ENCODE measurements at places on chromosomes 3 and 15. TPM values are rescaled to one million over a fixed set of nuclear protein-coding genes. Genes with fewer than 3 reads are reported as not detected.

The KLF15 gene
- total RNA-seq = 21.4 TPM

The PIK3CB gene
- 11.6 TPM for total RNA-seq

The KLHL6 gene
- total RNA-seq = 0.58 TPM

The CTXND1 gene
- total RNA-seq = 1.8 TPM

The ABI3BP gene
- 97.7 TPM for total RNA-seq

DNA sequence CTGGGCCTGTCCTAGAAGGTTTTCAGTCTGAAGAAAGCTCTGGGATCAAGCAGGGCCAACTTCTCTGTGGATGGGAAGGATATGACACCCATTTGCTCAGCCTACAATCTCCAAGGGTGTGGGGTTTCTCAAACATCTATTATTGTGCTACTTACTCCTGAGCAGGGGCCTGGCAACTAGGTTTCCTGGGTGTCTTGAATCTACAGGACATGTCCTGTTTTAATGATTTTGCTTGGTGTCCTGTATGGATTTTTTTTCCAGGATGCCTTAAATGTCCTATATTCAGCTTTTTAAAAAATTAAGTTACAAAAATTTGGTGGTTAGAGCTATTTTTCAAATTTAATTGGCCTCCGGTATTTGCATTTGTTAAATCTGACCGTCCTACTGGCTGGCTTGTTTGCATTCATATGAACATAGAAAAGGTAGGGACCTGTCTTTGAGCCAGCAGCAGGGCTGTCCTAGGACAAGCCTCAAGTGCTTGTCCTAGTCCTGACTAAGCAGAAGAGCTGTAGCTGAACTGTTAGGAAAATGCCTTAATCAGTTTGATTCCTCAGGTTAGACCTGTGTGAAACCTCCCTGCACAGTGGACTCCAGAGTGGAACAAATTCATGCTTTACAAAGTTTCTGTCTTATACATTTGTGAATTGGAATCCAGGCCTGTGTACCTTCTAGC, 40.0 kb upstream of the LMOD3 start:
- DNase-seq = no peak
- peaks cover 8% of the 10 kb centered on the region for H3K4me1 ChIP-seq
- no peaks in the 10 kb centered on the region for H3K36me3 ChIP-seq
- H3K27ac ChIP-seq = no peak overlapping the region

- peaks cover 21% of the 10 kb centered on the region for H3K4me1 ChIP-seq
- peaks cover 3% of the 10 kb centered on the region for H3K36me3 ChIP-seq
- DNase-seq = peak; percentile 83
- H3K27me3 ChIP-seq = no peaks in the 10 kb centered on the region
- no peak overlapping the region for H3K4me3 ChIP-seq
These were observed 89.0 kb downstream of the IQSEC1 start for GRCh38 chr3:12984023-12984823.

DNA sequence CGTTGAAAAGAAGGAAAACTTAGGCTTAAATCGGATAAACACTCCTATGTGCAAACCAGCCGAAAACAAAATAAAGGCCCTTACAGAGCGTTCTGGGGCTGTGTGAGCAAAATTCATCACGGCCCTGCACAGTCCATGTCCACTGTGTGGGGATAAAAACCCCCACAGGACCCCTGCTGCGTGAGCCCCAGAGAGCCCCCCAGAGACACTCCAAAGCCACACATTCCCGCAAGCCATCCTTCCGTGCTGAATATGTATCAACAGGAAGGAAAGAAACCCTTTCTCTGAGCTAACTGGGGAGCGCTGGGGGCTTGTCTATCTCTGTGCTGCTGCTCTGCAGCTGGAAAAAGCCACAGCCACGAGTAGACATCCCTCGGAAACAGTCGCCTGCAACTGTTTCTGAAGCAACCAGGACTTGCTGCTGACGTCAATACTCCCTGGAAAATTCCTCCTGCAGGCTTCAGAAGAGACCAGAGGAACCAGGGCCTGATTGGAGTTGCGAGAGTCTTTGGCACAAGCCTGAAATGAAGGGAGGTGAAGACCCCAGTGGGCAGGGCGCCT, 72.7 kb downstream of the NUP210 start:
- no peaks in the 10 kb centered on the region for H3K27me3 ChIP-seq
- no peak overlapping the region for H3K27ac ChIP-seq
- H3K4me1 ChIP-seq = no peaks in the 10 kb centered on the region

- no peak overlapping the region for H3K4me3 ChIP-seq
- H3K27ac ChIP-seq = peak overlapping the region; percentile 68
- H3K27me3 ChIP-seq = no peaks in the 10 kb centered on the region
- no peak for DNase-seq
These were observed 69.2 kb downstream of the KLHL25 start for GRCh38 chr15:85725564-85725963.

DNA sequence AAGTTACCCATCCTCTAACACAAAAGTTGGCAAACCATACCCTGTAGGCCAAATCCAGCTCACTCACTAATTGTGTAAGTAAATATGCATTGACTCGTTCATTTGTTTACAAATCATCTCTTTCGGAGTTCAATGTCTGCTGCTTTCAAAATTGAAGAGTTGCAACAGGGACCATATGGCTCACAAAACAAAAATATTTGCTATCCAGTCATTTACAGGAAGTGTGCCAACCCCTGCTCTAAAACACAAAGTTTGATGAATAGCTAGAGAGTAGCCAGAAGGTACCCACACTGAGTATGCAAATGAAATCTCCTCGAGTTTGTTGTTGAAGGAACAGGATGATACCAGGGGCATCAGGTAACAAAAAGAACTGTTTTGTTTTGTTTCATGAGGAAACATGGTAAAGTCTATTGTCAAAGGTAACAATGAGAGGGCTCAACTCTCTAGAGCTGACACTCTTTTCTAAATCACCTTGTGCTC, 236.2 kb upstream of the THBS1 start:
- no peak overlapping the region for H3K4me3 ChIP-seq
- DNase-seq = no peak
- H3K27ac ChIP-seq = no peak overlapping the region
- H3K36me3 ChIP-seq = no peaks in the 10 kb centered on the region
- no peaks in the 10 kb centered on the region for H3K4me1 ChIP-seq

- peaks cover 6% of the 10 kb centered on the region for H3K36me3 ChIP-seq
- no peaks in the 10 kb centered on the region for H3K27me3 ChIP-seq
- DNase-seq = peak; percentile 95
- peak overlapping the region; percentile 86 for H3K4me3 ChIP-seq
- peaks cover 82% of the 10 kb centered on the region for H3K4me1 ChIP-seq
These were observed 1.9 kb downstream of the GNAI2 start for GRCh38 chr3:50237754-50238548.

DNA sequence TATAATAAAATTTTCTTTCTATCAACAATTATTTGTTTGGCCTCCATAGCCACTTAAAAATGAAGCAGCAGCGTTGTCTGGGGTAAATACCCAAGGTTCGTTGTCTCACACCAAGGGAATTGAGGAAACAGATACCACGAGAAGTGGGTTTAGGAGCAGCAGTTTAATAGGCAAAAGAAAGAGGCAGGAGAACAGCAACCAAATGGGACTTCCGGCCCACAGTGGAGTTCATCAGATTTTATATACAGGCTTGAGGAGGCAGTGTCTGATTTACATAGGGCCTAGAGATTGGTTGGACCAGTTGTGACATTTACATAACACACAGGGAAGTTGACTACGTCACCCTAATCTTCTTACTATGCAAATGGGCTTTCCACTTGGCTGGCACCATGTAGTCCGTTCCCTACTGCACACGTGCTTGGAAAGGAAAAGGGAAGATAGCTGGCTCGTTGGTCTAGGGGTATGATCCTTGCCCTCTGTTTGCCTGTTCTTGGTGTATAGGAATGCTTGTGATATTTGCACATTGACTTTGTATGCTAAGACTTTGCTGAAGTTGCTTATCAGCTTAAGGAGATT, 61.5 kb upstream of the SETMAR start:
- H3K27ac ChIP-seq = no peak overlapping the region
- no peak overlapping the region for H3K4me3 ChIP-seq
- H3K27me3 ChIP-seq = no peaks in the 10 kb centered on the region
- no peaks in the 10 kb centered on the region for H3K4me1 ChIP-seq
- H3K36me3 ChIP-seq = no peaks in the 10 kb centered on the region
- no peak for DNase-seq

- DNase-seq = no peak
- H3K27me3 ChIP-seq = no peaks in the 10 kb centered on the region
- no peaks in the 10 kb centered on the region for H3K36me3 ChIP-seq
- no peaks in the 10 kb centered on the region for H3K4me1 ChIP-seq
- H3K4me3 ChIP-seq = no peak overlapping the region
These were observed 74.7 kb upstream of the C3orf80 start for GRCh38 chr3:160150525-160150924.

DNA sequence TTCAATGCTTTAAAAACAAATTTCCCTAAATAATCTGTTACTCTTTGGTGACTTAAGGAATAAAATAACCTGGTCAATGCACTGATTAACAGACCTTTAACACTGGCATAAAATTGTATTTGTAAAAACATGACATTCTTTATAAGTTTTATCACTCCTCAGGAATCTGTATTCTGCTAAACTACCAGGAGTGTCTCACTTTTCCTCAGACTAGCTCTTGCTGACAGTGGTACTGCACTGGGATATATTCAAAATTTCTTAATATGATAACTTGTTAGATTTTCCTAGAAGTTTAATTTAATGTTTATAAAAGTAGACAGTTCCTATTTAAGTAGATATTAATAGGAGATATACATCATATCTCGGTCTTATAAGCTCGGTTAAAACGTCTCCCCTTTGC, 363.4 kb upstream of the ARHGEF26 start:
- no peak overlapping the region for H3K27ac ChIP-seq
- H3K27me3 ChIP-seq = no peaks in the 10 kb centered on the region
- no peak for DNase-seq
- no peaks in the 10 kb centered on the region for H3K36me3 ChIP-seq

DNA sequence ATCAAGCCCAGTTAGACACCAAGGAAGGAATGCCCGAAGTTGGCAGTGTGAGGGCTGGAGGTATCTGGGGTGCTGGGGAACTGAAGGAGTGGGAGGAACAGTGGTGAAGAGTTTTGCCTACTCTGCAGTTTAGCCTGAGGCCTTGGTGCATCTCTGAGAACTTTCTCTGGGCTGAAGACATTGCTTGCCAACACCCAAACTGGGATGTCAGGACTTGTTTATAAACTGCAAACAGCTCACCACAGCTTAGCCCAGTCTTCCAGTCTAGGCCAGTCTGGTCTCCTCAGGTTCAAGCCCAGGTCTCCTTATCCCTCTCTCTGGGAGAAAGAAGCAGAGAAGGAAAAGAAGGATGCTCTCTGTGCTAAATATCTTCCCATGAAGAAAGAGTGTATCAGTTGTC, 68.0 kb upstream of the BOC start:
- no peaks in the 10 kb centered on the region for H3K4me1 ChIP-seq
- H3K27ac ChIP-seq = no peak overlapping the region
- H3K36me3 ChIP-seq = no peaks in the 10 kb centered on the region
- H3K4me3 ChIP-seq = no peak overlapping the region
- no peak for DNase-seq
- H3K27me3 ChIP-seq = no peaks in the 10 kb centered on the region

- H3K27ac ChIP-seq = no peak overlapping the region
- H3K36me3 ChIP-seq = no peaks in the 10 kb centered on the region
- DNase-seq = no peak
- no peak overlapping the region for H3K4me3 ChIP-seq
- H3K4me1 ChIP-seq = no peaks in the 10 kb centered on the region
- H3K27me3 ChIP-seq = no peaks in the 10 kb centered on the region
These were observed 8.8 kb upstream of the TTBK2 start for GRCh38 chr15:42929306-42929848.

DNA sequence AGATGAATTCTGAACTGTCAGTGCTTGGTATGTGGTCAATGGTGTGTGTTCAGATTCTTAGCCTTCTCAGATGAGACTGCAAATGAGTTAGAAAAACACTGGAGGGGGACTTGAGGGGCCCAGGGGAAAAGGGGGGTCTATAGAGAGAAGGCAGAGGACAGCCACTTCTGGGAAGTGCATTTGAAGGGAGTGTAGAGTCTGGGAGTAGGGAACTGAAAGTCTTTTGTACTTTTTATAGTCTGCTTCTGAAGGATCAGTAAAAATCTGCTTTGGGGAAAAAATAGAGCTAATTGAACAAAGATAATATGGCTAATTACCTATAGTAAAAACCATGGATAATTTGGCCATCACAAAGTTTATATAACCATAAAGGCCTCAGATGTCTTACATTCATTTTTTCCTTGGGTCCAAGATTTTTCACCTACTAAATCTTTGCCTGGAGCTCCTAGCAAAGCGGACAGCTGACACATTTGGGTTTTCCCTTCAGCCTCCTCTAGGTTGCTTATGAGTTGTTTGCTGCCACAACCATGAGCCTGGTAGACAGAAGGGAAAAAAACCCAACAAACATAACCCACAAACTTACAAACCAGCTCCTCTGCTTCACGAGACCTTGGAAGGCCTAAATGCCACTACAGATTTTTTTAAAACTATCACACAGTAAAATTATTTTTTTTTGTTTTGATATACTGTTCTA, 48.8 kb downstream of the CD86 start:
- no peaks in the 10 kb centered on the region for H3K4me1 ChIP-seq
- H3K27me3 ChIP-seq = no peaks in the 10 kb centered on the region
- H3K36me3 ChIP-seq = no peaks in the 10 kb centered on the region

DNA sequence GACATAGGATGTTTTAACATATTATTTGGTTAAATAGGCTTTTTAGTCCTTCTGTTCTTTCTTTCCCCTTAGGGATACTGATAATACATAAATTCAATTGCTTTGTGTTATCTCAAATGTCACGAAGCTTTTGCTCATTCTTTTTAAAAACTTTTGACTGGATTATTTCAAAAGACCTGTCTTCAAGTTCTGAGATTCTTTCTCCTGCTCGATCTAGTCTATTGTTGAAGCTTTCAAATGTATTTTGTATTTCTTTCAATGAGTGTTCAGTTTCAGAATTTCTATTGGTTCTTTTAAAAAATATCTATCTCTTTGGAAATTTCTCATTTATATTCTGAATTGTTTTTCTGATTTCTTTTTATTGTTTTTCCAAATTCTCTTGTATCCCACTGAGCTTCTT, 16.9 kb downstream of the IL20RB start:
- no peaks in the 10 kb centered on the region for H3K36me3 ChIP-seq
- H3K4me1 ChIP-seq = no peaks in the 10 kb centered on the region
- H3K27ac ChIP-seq = no peak overlapping the region

DNA sequence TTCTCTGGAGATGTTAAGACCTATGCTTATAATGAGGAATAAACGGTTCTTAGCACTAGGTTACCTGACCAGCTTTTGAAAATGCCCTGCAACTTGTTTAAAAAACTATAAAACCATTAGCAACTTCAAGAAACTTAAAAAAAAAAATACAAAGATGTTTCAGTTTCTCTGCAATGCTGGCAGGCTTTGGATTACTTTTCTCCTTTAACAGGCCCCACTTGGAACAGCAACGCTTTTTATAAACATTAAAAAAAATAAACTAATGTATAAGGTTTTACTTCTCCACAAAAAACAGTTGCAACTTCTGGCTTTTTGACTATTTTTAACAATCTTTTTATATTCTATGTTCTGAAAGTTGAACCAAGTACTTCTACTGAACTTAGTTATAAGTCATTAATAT, 1006.7 kb downstream of the ROBO1 start:
- no peak overlapping the region for H3K4me3 ChIP-seq
- peak; percentile 33 for DNase-seq
- H3K36me3 ChIP-seq = no peaks in the 10 kb centered on the region
- H3K27me3 ChIP-seq = no peaks in the 10 kb centered on the region
- H3K4me1 ChIP-seq = no peaks in the 10 kb centered on the region
- no peak overlapping the region for H3K27ac ChIP-seq

- peaks cover 13% of the 10 kb centered on the region for H3K4me1 ChIP-seq
- H3K4me3 ChIP-seq = no peak overlapping the region
- DNase-seq = no peak
- H3K27me3 ChIP-seq = no peaks in the 10 kb centered on the region
These were observed 80.1 kb downstream of the BTD start for GRCh38 chr3:15681668-15682067.

GRCh38 chr15:77023576-77024272, 28.8 kb downstream of the PSTPIP1 start:
- H3K27ac ChIP-seq = no peak overlapping the region
- H3K27me3 ChIP-seq = peaks cover 20% of the 10 kb centered on the region
- peaks cover 7% of the 10 kb centered on the region for H3K4me1 ChIP-seq
- DNase-seq = no peak
- no peak overlapping the region for H3K4me3 ChIP-seq
- peaks cover 16% of the 10 kb centered on the region for H3K36me3 ChIP-seq
